ENCODE measurements at places on chromosomes 6 and 20.

DNA sequence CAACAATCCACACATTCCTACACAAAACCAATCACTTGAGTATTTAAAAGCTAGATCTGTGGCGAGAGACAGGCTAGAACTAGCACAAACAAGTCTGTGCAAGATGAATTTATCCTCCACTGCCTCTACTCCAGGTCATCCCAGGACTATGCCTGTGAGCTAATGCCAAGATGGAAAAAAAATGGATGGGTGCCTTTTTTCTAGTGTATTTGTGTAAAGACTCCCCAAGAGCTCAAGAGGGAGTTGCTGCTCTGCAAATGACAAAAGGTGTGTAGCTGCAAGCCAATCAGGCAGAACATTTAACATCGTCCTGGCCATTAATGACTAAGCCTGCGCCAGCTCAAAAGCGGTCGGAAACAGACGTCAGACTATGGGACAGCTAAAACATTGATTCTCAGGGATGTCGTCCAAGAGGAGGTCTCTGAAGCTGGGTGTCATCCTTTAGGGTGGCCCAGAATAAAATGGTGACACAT is 21.9 kb downstream of the ATXN1 start:
- DNase-seq: no peak

DNA sequence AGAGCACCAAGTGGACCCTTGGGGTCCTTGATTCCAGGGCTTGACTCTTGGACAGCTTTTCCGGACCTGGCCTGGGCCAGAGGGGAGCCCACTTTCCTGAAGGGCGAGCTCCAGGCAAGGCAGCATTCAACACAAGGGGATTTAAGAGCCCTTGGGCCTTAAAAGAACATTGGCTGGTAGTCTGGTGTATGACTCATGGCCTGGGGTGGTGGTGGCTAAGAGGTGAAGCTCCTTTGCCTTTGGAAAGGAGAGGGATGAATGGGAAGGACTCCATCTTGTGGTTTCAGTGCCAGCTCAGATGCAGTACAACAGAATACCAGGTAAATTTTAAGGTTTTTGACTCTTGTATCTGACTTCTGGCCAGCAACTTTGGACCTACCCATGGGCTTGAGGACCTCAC is 760.7 kb downstream of the GRIK2 start:
- DNase-seq: no peak

DNA sequence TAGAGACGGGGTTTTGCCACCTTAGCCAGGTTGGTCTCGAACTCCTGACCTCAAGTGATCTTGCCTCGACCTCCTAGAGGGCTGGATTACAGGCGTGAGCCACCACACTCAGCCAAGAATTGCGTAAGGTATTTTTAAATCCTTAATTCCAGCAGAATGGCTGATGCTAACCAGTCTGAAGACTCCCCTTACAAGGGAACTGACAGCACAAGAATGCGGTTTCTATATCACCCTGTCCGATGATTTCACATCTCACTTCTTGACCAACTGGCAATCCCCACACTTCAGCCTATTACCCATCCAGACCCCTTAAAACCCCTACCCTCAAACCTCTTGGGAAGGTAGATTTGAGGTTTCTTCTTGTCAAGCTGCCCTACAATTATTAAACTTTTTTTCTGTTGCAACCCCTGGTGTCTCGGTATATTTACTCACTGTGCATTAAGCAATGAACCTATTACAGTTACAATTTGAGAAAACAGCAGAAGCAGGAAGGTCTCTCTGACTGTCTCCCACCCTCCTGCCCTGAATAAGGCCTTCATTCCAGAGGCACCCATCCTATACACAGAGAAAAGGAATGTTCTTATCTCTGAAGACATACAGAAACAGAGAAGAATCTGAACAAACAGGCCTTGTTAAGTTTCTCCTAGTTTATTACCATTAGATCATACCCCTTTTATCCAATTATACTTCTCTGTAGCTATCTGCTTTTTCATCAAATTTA is 164.9 kb downstream of the ARHGAP18 start:
- DNase-seq: no peak

DNA sequence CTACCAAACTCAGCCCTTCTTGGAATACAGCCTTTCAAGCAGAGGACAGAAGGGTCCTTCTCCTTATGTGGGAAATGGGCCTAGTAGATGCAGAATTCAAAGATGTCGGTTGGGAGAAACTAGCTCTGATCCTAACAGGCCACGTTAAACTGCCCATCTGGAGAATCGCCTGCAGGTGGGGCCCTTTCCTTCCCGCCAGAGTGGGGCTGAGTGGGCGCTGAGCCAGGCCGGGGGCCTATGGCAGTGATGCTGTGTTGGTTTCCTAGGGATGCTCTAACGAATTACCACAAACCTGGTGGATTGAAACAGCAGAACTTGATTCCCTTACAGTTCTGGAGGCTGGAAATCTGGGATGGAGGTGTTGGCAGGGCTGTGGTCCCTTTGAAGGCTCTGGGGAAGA is 9.1 kb downstream of the MAPK13 start:
- no peak for DNase-seq

GRCh38 chr6:45886776-45887175 is 128.9 kb downstream of the CLIC5 start:
- DNase-seq: no peak

DNA sequence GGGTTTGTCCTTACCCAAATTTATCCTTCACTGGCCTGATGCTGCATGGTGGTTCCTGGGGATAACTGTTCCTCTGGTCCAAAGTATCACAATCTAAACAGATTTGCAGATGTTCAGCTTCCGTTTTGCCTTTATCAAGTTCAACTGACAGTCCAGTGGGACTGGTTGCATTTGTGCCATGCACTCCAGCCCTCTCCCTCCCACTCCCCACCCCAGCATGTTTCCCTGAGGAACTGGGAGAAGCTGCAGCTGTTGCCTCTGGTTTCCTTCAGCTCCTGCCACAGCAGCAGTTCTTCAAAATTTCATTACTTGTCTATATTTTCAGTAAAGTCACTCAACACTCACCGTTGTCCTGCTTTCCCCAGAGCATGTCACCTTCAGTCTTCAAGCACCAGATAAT is 39.5 kb upstream of the KIF16B start:
- DNase-seq: no peak

- no peak for DNase-seq
Observed at GRCh38 chr6:44190715-44191114, 26.0 kb upstream of the MYMX start.

DNA sequence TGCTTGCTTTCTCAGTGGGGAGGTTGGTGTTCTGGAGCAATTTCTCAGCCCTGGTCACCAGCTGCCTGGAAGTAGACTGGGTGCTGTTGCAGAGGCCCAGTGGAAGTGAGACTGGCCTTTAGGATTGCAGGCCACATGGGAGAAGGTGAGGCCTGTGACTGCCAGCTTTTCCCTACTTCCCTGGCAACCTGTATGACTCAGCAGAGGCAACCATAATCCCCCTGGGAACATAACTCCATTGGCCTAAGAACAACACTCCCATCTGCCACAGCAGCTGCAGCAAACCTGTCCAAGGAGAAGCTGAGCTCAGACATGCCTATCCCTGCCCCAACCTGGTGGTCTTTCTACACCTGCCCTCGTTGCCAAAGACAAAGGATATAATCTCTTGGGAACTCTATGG is 473.5 kb upstream of the SPTLC3 start:
- DNase-seq: no peak

DNA sequence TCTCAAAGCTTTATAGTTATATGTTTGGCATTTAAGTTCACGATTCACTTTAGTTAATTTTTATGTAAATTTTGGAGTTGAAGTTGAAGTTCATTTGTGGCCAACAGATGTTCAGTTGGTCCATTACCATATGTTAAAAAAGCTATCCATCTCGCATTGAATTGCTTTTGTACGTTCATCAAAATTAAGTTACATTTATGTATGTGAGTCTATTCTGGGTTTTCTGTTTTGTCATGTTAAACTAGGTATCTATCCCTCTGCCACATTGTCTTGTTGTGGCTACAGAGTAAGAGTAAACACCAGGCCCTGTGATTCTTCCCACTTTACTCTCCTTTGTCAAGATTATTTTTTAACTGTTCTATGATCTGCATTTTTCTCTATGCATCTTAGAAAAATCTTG is 237.3 kb downstream of the BMP2 start:
- no peak for DNase-seq

DNA sequence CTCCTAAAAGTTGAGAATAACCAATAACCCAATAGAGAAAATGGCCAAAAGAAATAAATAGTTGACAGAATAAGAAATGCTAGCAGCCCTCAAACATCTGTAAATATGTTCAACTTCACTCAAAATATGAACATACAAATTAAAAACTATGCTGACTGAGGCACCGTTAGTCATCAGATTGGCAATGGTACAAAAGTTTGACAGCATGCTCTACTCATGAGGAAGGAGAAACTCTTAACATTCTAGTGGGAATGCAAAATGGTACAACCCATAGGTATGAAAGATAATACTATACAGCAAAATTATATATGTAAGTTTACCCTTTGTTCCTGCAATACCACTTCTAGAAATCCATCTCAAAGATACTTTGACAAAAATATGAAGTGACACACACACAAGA is 1.6 kb upstream of the ZSCAN12 start:
- DNase-seq: no peak

- no peak for DNase-seq
Observed at GRCh38 chr6:89160331-89161092, 14.7 kb downstream of the PM20D2 start.

- DNase-seq: no peak
Observed at GRCh38 chr6:158730541-158730907, 80.7 kb downstream of the SYTL3 start.

DNA sequence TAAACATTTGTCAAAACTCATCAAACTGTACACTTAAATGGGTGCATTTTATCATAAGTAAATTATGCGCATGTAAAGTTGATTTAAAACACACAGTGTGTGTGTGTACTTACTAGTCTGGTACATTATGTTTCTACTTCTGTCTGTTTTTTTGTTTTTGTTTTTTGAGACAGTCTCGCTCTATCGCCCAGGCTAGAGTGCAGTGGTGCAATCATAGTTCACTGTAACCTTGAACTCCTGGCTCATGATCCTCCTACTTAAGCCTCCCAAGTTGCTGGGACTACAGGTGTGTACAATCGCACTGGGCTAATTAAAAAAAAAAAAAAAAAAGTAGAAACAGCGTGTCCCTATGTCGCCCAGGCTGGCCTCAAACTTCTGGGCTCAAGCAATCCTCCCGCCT is 23.0 kb upstream of the FKBP5 start:
- no peak for DNase-seq

- no peak for DNase-seq
Observed at GRCh38 chr6:166472636-166473035, 89.9 kb upstream of the MPC1 start.

DNA sequence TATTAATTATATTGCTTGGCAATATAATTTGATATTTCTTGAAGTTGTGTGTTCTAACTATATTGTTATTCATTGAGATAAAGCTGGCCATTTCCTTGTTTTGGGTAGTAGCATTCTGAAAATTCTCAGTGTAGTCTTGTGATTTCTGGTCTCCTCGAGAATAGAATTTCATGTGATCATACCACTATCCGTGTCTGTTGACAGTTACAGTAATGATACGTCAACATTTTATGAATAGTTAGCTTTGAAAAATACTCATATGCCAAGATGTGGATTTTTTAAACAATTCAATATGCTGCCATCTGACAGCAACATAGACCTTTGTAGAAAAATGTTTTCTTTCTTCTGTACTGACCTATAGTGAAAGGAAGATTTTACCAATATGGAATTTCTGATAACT is 723.7 kb upstream of the SLC35B3 start:
- no peak for DNase-seq

DNA sequence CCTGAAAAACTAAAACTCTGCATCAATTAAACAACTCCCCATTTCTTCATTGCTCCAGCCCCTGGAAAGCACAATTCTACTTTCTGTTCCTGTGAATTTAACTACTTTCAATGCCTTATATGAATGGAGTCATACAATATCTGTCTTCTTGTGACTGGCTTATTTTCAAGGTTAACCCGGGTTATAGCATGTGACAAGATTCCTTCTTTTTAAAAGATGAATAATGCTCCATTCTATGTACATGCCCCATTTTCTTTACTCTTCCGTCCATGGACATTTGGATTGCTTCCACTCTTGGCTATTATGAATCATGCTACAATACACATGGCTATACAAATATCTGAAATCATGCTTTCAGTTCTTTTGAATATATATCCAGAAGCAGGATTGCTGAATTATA is 334.9 kb upstream of the ID4 start:
- no peak for DNase-seq

DNA sequence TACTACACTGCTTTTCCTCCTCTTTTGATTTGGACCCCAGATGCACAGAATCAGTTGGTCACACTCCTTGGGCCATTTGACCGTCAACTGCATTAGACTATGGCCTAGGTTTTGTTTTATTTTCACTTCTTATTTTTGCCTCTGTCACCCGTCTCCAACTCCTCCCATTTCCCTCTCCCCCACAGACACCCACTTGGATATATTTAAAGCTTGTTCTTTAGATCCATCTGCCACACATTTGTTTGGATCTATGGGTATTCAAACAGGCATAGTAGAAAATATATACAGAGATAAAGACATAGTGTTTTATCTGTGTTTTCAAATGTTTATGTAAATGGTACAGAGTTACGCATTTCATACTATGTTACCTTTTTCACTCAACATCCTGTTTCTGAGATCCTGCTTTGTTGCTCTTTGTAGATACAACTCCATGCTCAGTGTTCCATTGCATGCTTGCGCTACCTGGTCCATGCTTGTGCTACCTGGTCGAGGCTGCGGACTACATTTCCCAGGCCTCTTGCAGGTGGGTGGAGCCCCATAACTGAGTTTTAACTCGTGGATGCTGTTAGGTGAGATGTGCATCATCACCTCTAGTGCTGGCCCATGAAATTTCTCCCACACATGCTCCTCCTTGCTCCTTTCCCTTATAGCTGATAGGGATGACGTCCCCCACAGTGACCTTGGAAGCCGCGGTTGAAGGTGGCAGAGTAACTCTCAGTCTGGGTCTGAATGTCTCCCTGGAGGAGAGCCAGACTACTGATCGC is 11.5 kb upstream of the PREX1 start:
- DNase-seq: no peak

DNA sequence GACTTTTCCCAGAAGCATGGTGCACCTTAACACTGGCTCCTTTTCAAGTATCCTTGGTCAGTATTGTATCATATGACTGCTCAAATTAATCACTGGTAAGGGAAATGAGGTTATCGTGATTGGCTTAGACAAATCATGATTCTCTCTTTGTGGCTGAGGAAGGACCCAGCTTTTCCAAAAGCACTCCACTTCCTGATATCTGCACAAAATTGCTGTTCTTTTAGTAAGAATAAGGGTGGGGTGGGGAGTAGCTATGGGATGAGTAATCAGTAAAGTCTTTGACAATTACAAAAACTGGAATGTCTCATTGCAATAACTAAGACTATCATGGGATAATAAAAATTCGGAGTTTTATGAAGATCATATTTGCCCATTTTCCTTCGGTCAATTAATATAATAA is 9.0 kb upstream of the RIPPLY2 start:
- no peak for DNase-seq

DNA sequence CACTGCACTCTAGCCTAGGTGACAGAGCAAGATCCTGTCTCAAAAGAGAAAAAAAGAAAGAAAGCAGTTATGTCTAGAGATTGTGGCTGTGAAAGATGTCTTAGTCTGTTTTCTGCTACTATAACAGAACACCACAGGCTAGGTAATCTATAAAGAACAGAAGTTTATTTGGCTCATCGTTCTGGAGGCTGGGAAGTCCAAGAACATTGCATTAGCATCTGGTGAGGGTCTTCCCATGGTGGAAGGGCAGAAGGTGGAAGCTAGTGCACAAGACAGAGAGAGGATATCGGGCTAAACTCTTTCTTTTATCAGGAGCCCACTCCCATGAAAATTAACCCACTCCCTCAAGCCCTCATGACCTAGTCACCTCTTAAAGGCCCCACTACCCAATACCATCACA is 16.2 kb upstream of the RALY start:
- no peak for DNase-seq

GRCh38 chr20:8909596-8909995 is 159.3 kb upstream of the PLCB4 start:
- DNase-seq: no peak
